Osteoblast (primary cell): ENCODE measurements at places on chromosomes 6 and 20. TPM values are rescaled to one million over a fixed set of nuclear protein-coding genes. Genes with fewer than 3 reads are reported as not detected.

DNA sequence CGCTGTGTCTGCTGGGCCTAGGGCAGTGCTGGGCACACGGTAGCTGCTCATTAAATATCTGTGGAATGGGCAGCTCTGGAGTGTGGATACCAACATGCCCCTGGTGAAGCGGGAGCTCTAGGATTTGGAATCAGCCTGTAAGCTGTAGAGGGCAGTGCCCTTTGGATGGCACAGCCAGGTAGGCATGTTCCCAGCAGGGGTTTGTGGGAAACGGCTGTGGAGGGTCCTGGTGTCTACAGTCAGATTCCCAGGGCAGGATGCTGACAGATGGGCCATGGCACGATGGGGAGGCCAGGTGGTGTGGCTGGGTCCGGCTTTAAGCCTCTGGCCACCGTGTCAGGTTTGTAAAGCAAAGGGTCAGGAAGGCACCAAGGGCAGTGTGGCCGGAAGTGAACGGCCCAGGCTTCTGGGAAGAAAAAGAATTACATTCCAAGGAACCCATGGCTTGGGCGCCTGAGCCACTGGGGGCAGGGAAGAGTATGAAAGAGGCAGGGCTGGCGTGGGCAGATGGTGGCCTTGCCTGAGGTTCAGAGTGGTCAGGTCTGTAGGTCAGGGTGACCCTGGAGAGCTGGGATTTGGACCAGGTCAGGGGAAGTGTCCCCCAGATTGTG, 44.8 kb downstream of the UBE2V1 start:
- DNase-seq = peak; percentile 62
- H3K4me3 ChIP-seq = no peak overlapping the region
- H3K27me3 ChIP-seq = no peaks in the 10 kb centered on the region
- peaks cover 7% of the 10 kb centered on the region for H3K4me1 ChIP-seq
- no peaks in the 10 kb centered on the region for H3K36me3 ChIP-seq

GRCh38 chr20:13009682-13010406, 1.1 kb downstream of the SPTLC3 start:
- H3K4me1 ChIP-seq = peaks cover 26% of the 10 kb centered on the region
- DNase-seq = peak; percentile 45
- H3K27me3 ChIP-seq = no peaks in the 10 kb centered on the region
- H3K4me3 ChIP-seq = peak overlapping the region; percentile 77

DNA sequence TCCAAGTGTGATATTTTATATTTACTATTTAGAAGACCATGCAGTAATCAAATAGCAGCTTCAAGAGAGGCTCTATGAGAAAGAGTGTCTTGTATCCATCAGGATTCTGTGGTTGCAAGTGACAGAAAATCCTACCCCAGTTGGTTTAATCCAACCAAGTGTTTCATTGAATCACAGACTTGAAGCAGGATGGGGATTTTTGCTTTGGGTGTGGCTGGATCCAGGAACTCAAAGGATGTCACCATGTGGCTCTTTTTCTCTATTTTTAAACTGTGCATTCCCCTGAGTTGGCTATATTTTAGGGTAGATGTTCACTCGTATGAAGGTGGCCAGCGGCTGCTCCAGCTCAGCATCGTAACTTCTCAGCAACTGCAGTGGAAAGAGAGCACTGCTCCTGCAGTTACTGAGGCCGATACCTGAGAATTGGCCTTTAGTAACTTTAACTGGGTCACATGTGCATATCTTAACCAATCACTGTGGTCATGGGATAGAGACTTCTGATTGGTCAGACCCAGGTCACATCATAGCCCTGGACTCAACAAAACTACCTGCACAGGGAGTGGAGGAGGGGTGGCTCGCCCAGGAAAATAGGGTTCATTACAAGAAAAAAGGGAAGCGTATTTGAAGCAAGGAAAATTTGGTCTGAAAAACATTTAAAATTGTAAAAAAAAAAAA, 396.1 kb upstream of the SULF2 start:
- H3K4me1 ChIP-seq = peaks cover 3% of the 10 kb centered on the region
- no peak overlapping the region for H3K4me3 ChIP-seq
- no peaks in the 10 kb centered on the region for H3K36me3 ChIP-seq
- DNase-seq = no peak

DNA sequence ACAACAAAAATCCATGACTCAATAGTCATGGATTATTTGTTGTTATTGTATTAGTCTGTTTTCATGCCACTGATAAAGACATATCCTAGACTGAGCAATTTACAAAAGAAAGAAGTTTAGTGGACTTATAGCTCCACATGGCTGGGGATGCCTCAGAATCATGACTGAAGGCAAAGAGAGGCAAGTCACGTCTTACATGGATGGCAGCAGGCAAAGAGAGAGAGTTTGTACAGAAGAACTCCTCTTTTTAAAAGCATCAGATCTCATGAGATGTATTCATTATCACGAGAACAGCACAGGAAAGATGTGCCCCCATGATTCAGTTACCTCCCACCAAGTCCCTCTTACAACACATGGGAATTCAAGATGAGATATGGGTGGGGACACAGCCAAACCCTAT, 144.3 kb upstream of the PLCB4 start:
- no peak overlapping the region for H3K27ac ChIP-seq
- DNase-seq = no peak
- no peaks in the 10 kb centered on the region for H3K4me1 ChIP-seq
- H3K27me3 ChIP-seq = no peaks in the 10 kb centered on the region

DNA sequence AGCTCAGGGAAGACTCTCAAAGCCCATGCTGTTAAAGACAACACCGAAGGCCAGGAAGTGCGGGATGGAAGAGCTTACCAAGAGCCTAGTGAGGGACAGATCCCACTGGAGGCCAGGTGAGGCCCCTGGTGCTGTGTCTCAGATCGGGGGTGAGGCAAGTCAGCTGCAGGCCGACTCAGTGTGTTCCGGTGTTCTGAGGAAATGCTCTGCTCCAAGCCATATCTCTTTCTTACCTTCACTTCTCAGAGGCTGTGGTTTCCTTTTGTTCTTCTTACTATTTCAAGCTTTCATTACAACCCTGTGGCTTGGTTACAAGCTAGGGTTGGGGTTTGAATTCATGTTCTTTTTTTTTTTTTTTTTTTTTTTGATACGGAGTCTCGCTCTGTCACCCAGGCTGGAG, 114.3 kb upstream of the ZFP64 start:
- no peak overlapping the region for H3K4me3 ChIP-seq
- no peaks in the 10 kb centered on the region for H3K36me3 ChIP-seq

GRCh38 chr20:63612276-63612931, 14.5 kb downstream of the GMEB2 start:
- H3K27me3 ChIP-seq = no peaks in the 10 kb centered on the region
- peaks cover 8% of the 10 kb centered on the region for H3K4me1 ChIP-seq
- H3K27ac ChIP-seq = peak overlapping the region; percentile 41
- no peak overlapping the region for H3K4me3 ChIP-seq

DNA sequence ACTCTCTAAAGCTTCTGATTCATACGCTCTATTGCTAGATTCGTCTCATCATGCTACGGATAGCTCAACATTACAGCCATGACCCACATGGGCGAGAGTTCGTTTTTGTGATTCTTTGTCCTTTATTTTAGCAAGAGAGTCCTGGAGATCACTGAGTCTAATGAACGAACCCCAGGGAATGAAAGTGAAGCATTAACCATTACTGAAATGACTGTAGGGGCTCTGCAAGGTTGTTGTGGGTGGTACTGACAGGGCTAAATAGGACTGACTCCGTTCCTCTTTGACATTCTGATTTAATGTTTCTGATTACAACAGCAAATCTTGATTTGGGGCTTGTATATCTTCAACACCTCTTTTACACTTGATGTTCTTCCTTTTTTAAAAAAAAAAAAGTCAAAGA, 13.7 kb upstream of the RTF2 start:
- H3K27me3 ChIP-seq = no peaks in the 10 kb centered on the region
- H3K4me3 ChIP-seq = no peak overlapping the region
- H3K4me1 ChIP-seq = no peaks in the 10 kb centered on the region
- H3K36me3 ChIP-seq = no peaks in the 10 kb centered on the region
- no peak overlapping the region for H3K27ac ChIP-seq
- no peak for DNase-seq

DNA sequence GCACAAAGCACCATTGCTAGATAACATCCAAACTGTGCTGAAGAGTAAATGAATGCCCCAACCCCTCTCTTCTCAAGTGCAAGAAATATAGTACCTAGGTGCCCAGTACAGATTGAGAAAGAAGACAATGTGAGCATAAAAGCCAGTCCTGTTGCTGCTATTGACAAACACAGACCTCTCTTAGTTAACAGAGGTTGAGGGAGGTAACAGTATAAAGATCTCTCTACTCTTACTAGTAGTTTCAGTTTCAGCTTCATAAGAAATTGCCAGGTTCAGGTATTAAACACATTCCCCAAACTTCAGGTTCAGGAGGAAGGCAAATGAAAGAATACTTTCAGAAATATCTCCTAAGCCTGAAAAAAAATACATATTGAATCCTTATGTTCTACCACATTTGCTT, 31.4 kb downstream of the TBC1D32 start:
- no peaks in the 10 kb centered on the region for H3K27me3 ChIP-seq
- DNase-seq = no peak
- no peaks in the 10 kb centered on the region for H3K4me1 ChIP-seq

GRCh38 chr6:43159599-43159998, 11.5 kb upstream of the SRF start:
- peak; percentile 35 for DNase-seq
- no peaks in the 10 kb centered on the region for H3K4me1 ChIP-seq
- no peak overlapping the region for H3K4me3 ChIP-seq
- H3K36me3 ChIP-seq = peaks cover 20% of the 10 kb centered on the region
- H3K27ac ChIP-seq = no peak overlapping the region
- H3K27me3 ChIP-seq = no peaks in the 10 kb centered on the region

- DNase-seq = no peak
- H3K27ac ChIP-seq = no peak overlapping the region
- peaks cover 30% of the 10 kb centered on the region for H3K4me1 ChIP-seq
- H3K36me3 ChIP-seq = peaks cover 82% of the 10 kb centered on the region
These were observed 11.4 kb downstream of the TRIM38 start for GRCh38 chr6:25973923-25974555.

DNA sequence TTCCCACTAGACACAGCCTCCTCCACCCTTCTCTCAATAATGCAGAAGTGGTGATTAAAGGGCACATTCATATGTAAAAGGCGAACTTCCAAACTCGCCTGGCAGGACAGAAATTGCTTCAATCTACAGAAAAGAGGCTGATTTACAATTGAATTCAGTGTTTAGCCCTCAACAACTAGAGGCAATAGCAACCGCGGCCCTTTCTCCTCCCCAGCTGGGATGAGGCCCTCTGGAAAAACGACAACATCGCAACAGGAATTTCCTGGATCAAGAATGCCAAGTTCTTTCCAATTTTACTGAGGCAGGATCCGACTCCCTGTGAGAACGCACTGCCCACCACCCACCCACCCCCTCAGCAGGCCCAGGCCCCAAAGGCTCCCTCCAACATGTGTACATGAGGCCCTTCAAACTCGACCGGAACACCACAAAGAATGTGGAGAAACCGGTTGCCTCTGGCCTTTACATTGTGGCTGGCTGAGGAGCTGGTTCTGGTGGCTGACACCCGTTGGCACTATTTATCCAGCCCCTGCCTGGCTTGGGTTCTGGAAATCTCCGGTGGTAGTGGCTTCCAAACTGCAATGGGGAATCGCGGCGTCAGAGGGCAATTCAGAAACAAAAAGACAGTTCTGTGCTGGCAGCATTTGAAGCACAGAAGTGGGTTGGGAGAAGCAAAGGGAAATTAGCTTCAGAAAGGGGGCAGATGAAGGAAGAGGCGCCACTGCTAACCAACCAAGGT, 36.8 kb downstream of the ZMYND8 start:
- no peak overlapping the region for H3K4me3 ChIP-seq
- H3K27ac ChIP-seq = peak overlapping the region; percentile 96
- DNase-seq = peak; percentile 86
- peaks cover 54% of the 10 kb centered on the region for H3K4me1 ChIP-seq
- H3K27me3 ChIP-seq = no peaks in the 10 kb centered on the region
- H3K36me3 ChIP-seq = no peaks in the 10 kb centered on the region

- H3K27ac ChIP-seq = no peak overlapping the region
- no peaks in the 10 kb centered on the region for H3K4me1 ChIP-seq
- H3K36me3 ChIP-seq = no peaks in the 10 kb centered on the region
- peak; percentile 93 for DNase-seq
- H3K27me3 ChIP-seq = no peaks in the 10 kb centered on the region
- H3K4me3 ChIP-seq = no peak overlapping the region
These were observed 85.2 kb upstream of the PHACTR3 start for GRCh38 chr20:59518881-59519706.

DNA sequence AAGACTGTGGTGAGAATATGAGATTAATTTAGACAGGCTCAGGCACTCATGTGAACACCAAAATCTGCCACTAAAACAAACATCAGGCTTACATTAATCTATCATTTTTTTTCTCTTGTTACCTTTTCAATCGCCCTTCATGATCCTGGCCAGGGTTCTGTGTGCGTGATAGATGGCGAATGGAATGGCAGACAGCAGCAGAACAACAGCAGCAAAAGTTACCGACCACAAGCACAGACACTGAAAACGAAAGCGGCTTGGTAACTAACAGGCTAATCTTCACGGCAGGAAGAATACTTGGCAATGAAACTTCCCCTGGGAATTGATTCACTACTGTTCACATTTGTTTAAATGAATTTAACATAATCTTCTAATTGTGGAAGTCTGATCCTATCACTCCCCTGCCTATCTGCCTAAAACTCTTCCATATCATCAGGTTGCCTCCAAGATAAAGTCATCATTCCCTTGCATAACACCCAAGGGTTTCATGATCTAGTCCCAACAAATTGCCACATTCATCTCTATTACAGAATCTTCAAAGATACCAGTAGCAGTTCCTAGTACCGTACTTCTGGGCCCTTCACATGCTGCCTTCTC, 28.7 kb downstream of the PTPRK start:
- H3K4me3 ChIP-seq = peak overlapping the region; percentile 62
- no peaks in the 10 kb centered on the region for H3K27me3 ChIP-seq
- DNase-seq = peak; percentile 73
- peak overlapping the region; percentile 88 for H3K27ac ChIP-seq
- peaks cover 7% of the 10 kb centered on the region for H3K36me3 ChIP-seq
- H3K4me1 ChIP-seq = peaks cover 19% of the 10 kb centered on the region

Gene HDDC2
- total RNA-seq = 63.9 and 71.3 TPM in 2 replicates

Gene SFTA2
- total RNA-seq = not detected in 2 replicates

Gene LGSN
- not detected in 2 replicates for total RNA-seq

Gene SCRT2
- total RNA-seq = not detected in 2 replicates

Gene FABP7
- not detected in 2 replicates for total RNA-seq

Gene ZNF165
- 0.36 and 1.2 TPM in 2 replicates for total RNA-seq

Gene AURKA
- total RNA-seq = 4.7 and 8.0 TPM in 2 replicates

Gene COX4I2
- total RNA-seq = not detected in 2 replicates

Gene FAM209A
- under 0.01 TPM in 1 of 2 replicates, not detected in the other for total RNA-seq
